Sciatic nerve (tissue), 2 donors: ENCODE measurements at places on chromosomes 2 and 18. TPM values are rescaled to one million over a fixed set of nuclear protein-coding genes. Genes with fewer than 3 reads are reported as not detected.

ARHGAP15 gene
- total RNA-seq, result 119 TPM

ATP5MC3 gene
- 80.8 TPM for total RNA-seq

HSBP1L1 gene
- total RNA-seq, result 16.9 TPM

PDE1A gene
- total RNA-seq, result 45.7 TPM

LTBP1 gene
- 48.9 TPM for total RNA-seq

PLGLB1 gene
- 8.9 TPM for total RNA-seq

DNA sequence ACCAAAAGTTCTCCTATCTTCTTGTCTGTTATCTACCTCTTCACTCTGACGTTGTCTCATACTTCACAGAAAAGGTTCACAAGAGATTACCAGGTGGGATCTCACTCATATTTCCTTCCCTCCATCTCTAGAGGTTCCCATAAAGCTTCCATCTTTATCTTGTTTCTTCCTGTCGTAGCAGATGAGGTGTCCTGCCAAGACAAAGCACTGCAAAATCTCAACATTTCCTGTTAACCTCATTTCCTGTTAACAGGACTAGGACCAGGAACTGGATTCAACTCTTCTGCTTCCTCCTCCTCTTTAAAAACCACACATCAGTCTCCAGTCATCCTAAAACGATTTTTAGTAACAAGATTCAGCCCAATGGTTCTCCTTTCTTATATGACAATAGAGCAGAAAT, 512.8 kb upstream of the NRP2 start:
- no peak for DNase-seq

- no peak for DNase-seq
Measured at GRCh38 chr18:64659196-64659595, 510.3 kb upstream of the LINC00305 start.

- DNase-seq, result no peak
Measured at GRCh38 chr2:28150994-28151393, 241.7 kb upstream of the FOSL2 start.

- no peak for DNase-seq
Measured at GRCh38 chr18:25420077-25420825, 68.3 kb upstream of the ZNF521 start.

DNA sequence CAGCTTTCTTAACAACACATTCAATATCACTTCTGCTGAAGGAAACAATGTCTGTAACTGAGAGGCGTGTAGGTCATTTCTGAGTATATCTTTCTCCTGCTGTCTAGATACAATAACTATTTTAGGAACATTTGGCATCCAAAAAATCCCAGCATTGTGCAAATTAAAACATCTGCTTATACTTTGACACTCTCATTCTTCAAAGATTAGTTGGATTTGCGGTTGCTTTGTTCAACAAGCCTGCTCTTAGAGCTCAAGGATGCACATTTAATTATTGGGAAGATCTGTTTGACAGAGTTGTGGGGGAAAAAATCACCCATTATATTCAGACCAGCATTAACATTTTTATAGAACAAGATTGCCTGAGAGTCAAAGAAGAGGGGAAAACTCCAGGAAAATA, 449.5 kb upstream of the HNRNPA3 start:
- no peak for DNase-seq

DNA sequence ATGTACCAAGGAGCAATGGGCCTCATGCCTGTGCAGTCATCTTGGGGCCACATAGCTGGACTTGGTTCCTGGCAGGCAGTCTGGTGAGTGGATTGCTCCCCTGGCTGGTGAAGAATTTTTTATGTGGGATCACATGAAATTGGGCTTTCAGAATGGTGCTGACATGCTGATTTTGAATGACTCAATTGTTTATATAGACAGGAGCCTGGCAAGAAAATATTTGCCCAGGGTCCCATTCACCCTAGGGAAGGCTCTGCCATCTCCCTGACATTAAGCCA, 266.9 kb downstream of the DYSF start:
- DNase-seq, result no peak

DNA sequence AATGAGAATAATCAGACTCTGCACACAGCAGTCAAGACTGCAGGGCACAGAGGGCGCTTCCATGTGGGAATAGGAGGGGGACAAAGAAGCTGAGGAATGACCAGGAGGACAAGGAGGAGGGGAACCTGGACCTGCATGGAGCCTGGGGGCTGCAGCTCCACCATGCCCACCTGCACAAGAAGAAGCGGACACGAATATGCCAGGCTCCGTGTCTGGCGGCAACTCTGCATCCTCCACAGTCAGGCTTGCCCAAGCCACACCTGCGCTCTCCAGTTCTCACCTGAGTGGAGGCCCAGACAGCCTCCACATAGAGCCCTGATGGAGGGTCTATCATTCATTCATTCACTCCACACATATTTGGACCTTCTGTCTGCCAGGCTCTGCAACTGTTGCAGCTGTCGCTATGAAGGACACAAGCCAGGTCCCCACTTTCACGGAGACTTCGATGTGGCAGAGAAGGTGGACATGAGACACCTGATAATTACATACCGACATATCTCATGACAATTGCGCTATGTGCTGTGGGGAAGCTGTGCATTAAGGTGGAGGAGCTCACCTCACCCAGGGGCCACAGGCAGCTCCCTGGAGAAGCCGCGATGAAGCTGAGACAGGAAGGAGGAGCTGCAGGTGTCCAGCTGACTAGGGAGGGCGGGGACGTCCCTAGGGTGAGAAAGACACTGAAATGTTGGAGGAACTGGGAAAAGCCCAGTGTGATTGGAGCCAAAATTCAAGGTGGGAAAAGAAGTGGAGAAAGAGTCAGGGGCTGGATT, 159.2 kb downstream of the INHBB start:
- no peak for DNase-seq

GRCh38 chr18:7918701-7919100, 351.6 kb downstream of the PTPRM start:
- DNase-seq, result no peak

- DNase-seq, result no peak
Measured at GRCh38 chr2:107418708-107419107, 408.0 kb upstream of the RGPD4 start.

DNA sequence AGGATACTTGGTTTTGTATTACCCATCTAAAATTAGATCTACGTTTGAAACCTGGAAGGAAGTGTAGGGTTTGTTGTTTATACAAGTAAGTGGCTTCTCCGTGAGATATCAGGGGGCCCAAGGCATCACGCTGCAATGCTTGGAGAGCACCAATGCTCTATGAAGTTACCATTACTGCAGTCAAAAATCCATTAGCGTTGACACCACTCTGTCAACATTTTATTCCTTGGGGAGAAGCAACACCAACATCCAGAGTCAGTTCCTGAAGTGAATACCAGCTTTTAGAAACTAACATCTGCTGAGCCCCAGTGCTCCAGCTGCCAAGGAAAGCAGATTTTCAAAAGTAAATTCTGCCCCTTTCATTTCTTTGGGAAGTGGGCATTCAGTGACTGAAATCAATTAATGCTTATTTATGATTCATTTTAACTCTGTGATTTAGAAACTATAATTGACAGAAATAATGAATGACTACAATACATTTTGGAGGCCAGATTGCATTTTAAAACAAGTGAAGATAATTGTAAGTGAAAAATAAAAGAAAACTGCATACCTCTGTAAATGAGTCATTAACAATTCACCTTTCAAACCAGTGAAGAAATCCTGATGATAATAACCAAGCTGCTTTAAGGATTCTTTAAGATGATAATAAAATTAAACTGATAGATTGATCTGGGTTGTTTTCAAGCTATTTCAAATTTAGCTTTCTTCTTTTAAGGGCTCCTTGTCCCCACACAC, 30.5 kb downstream of the LRP1B start:
- no peak for DNase-seq

DNA sequence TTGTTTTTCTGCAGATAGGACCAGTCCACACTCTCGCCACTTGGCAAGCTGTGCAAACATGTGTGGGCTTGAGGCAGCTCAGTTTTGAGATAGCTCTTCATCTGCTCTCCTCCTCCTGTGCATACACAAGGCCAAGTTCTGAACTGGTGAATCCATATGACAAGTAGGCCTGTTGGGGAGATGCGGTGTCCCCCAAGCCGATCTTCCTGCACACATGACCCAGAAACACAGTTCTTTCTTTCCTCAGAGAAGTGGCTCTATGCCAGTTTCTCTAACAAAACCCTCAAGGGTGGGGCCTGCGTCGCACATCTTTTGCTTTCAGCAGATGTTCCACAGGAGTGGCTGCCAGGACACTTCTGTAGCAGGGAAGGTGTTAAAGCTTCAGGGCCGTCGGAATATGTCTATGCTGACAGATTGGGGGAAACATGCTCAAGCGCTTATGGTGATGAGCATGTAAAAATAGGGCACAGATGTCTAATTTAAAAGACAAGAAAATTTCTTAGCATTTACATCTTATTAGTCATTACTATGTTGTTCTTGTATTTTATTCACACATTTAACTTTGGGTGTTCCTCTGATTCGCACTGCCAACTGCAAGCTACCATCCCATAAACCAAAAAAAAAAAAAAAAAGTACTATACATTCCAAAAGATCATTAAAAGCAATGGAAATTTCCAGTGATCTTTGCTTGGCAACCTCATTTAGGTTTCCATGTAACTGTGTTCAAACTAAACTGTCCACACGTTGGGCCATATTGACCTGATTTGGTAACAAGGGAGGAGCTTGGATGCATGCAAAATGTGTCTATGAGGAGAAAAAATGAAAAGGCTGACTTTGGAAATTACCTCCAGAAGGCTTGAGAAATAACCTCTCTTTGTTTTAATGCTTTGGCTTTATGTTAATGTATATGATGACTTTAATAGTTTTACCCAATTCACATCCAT, 1055.5 kb upstream of the KLHL29 start:
- no peak for DNase-seq

GRCh38 chr2:9738535-9739496, 104.5 kb upstream of the TAF1B start:
- DNase-seq, result no peak

DNA sequence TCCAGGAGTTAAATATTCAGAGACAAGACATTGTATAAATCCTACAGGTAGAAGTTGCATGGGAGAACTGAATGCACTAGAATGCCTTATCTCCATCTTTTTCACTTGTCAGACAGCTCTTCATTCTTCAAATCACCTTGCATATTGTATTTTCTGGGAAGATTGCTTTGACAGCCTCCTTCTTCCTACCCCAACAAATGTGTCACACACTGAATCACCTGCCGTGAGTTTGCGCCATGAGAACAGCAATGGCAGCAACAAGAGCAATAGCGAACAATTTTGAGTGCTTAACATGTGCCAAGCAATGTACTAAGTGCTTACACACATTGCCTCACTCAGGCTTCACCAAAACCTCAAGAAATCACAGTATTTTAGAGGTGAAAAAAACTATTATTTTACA, 161.3 kb upstream of the REG3G start:
- no peak for DNase-seq

DNA sequence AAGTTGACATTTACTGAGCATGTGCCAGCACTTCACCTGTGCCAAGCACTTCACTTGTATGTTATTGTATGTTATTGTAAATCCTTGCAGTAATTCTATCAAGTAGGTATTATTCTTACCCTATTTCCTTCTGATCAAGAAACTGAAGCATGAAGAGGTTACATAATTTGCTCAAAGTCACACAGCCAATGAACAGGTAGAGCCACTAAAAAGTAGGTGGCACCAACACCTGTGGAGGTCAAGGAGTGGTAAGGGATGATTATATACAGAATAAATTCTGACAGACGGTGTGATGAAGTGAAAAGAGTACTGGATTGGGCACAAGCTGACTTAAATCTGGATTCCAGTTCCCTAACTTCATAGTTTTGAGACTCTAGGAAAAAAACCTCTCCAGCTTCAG, 71.0 kb downstream of the SPIRE1 start:
- no peak for DNase-seq

DNA sequence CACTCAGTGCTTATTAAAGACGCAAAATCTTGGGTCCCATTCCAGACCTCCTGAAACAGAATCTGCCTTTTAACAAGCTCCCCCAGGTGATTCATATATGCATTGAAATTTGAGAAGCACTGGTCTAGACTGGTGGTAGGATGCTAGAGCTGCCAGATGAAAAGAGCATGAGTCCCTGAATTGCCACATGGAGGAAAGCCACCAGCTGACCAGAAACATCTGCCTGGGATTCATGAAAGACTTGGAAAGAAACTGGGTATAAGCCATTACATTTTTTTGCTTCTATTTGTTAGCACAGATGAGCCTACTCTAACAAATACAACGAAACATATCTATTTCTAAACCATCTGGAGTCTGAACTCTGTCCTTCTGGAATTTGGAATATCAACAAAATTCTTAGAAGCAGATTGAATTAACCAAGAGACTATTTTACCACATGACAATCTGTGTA, 228.9 kb downstream of the RBM43 start:
- DNase-seq, result no peak

- no peak for DNase-seq
Measured at GRCh38 chr2:195473862-195474261, 183.2 kb upstream of the SLC39A10 start.

DNA sequence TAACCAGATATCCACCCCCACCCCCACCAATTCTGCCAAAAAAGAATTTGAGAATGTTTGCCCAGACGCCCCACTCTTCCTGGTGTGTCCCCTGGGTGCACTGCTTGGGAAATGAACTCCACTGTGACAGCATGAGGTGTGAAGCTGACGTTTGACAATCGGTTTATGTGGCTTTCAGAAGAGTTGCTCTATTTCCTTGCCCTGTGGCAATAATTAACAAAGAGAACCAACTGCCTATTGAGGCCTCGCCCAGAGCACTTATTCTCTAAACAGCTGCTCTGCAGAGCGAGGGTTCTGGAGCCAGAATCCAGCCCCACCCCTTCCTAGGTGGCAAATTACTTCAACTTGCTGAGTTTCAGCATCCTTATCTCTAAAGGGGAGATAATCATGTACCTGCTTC, 115.8 kb upstream of the SIX3 start:
- no peak for DNase-seq

- DNase-seq, result no peak
Measured at GRCh38 chr18:49663899-49664890, 102.3 kb downstream of the LIPG start.

- DNase-seq, result no peak
Measured at GRCh38 chr2:107187870-107188269, 301.9 kb upstream of the ST6GAL2 start.

- DNase-seq, result no peak
Measured at GRCh38 chr2:226903179-226903578, 67.3 kb downstream of the RHBDD1 start.

DNA sequence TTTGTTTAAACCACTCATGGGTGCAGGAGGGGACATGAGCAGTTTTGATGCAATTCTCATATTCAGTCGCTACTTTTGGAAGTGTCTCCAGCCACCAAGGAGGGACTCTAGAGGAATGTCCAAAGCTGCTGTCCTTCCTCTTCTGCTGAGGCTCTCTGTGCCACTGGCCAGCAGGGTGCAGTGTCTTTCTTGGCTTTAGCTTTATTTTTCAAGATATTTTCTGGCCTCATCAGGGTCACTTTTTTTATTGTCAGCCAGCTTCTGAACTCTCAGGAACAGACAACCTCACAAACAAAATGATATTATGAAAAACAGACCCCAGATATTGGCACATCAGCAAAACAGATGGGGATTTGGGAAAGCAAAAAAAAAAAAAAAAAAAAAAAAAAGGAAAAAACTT, 289.3 kb upstream of the ZSWIM2 start:
- DNase-seq, result no peak
